ENCODE measurements at places on chromosomes 1 and 21.

- no peak for DNase-seq
Observed at GRCh38 chr1:183167676-183168075, 18.4 kb upstream of the LAMC2 start.

DNA sequence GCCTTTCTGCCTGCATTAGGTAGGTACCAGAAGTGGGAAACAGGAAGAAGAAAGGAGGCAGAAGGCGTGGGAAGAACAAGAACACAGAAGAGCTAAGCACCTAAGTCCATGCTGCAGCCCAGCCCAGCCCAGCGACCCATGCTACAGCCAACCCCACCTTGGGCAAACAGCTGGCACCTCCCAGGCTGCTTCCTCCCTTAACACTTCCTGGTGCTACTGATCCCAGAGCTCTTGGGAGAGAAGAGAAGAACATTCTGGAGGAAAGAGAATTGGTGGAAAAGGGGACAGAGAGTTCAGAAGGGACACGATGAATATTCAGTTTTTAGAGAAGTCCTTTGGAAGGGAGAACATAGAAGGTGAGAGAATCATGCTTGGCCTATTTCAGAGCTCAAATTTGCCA lies 28.5 kb downstream of the PLEKHA6 start:
- no peak for DNase-seq

DNA sequence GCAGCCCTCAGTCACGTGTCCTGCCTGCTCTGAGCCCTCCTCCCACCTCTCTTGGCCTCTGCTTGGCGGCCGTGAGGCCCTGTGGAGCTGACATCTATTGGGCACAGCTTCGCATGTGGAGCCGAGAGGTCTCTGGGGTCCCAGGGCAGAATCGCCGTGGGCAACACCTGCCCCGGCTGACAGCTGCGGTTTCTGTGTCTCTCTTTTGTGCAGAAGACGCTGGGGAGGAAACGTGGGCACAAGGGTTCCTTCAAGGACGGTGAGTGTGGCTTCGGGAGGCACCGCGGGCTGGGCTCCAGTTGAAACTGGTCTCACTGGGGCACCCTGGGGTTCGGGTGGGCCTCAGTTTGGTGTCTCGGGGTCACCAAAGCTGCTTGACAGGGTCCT lies 11.5 kb downstream of the ARHGEF16 start:
- DNase-seq = no peak

GRCh38 chr1:234722904-234723720 lies 113.1 kb upstream of the IRF2BP2 start:
- DNase-seq = peak; percentile 28

DNA sequence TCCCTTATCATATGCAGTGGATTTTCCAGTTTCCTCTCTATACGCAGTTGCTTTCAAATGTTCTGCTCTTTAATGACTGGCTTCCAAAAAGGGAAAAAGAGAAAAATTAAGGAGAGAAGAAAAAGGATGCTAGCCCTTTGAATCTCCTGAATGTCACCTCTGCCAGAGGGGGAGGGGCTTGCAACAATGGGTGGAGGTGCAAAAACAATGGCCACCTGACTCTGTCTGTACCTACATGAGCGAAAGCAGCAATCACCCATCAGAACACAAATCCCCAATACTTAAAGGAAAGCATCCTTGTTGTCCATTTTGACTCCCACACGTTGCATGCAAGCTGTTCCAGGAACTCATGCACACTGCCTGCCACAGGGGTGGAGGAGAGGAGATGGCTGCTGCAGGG lies 61.2 kb downstream of the CCDC30 start:
- no peak for DNase-seq

DNA sequence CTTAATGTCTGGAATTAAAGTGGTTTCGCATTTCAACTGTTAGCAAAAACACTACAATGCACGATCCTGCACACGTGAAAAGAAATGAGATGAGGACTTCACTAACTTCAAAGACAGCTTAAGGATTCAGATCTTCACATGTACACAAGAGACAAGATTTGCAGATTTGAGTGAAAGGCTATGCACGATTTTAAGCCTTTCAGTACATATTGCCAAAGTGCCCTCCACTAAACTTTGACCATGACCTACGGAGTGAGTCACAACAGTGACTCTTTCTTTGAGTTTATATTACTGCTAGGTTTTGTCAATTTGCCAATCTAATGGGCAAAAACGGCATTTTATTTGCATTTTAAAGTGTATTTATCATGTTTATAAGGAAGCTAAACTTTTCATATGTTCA lies 41.2 kb upstream of the CR1L start:
- no peak for DNase-seq

- no peak for DNase-seq
Observed at GRCh38 chr1:32705516-32705915, 2.9 kb upstream of the SYNC start.

GRCh38 chr1:6545276-6546112 lies 8.8 kb downstream of the NOL9 start:
- no peak for DNase-seq

- DNase-seq = no peak
Observed at GRCh38 chr1:174971902-174972301, 27.8 kb upstream of the CACYBP start.

GRCh38 chr21:34590520-34590919 lies 24.4 kb downstream of the RCAN1 start:
- no peak for DNase-seq

DNA sequence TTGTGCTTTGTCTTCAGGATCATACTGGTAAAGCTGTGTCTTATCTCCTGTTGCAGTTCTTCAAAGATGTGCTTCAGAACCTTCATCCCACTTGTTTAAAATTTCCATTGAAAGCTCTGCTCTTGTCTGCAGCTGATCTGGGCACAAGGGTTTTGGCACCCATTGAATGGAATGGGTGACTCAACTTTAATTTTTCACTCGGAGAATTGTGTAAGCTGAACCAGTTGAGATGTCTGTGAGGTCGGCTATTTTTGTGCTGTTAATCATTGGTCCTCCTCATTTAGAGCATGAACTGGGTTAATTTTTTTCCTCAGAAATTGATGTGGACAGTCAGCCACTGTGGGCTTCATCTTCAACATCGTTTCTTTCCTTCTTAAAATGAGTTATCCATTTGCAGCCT lies 252.1 kb downstream of the TM2D1 start:
- DNase-seq = no peak

DNA sequence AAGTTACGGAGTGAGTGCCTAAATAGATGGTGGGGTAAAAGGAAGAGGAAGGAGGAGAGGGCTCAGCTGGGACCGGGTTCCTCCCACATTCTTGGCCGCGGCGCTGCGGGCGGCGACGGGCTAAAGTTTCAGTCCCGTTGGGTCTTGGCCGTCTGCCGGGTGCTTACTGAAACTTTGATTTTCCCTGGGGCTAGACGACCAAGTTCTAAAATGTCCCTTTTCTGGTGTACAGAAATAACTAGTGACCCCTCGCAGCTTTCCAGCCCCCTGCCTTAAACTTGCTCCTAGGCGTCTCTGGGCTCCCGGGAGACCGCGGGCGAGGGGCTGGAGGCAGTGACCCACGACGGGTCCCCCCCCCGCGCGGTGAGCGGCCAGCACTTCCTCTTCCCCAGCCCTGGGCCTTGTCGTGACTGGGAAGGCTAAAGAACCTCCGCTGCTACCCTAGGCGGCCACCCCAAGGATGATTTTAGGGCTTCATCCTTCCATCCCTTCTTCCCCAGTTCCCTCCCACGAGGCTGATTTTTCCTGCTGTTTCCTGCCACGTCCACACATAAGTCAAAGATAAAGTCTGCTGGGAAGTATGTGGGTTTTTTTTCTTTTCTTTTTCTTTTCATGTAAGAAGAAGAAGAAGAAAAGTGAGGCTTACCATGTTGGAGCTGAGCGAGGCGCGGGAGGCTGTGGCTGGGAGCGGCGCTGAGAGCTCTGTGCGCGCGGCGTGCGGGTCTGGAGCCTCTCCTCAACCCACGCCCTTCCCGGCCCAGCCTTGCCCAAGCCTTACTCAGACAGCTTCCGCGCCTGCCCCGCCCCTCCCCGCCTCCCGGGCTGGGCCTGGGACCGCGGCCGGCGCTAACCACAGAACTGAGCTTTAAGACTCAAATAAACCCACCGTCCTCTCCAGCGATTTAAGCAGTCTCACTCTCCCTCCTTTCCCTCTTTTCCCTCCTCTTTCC lies at the start of gene S100A11:
TSS of gene S100A11 (minus strand) at position 738 of the 950 bp plus-strand sequence. CDS start at position 649, 89 bp downstream.
- DNase-seq = peak; percentile 55

- DNase-seq = no peak
Observed at GRCh38 chr1:190615818-190616217, 138.2 kb upstream of the BRINP3 start.

DNA sequence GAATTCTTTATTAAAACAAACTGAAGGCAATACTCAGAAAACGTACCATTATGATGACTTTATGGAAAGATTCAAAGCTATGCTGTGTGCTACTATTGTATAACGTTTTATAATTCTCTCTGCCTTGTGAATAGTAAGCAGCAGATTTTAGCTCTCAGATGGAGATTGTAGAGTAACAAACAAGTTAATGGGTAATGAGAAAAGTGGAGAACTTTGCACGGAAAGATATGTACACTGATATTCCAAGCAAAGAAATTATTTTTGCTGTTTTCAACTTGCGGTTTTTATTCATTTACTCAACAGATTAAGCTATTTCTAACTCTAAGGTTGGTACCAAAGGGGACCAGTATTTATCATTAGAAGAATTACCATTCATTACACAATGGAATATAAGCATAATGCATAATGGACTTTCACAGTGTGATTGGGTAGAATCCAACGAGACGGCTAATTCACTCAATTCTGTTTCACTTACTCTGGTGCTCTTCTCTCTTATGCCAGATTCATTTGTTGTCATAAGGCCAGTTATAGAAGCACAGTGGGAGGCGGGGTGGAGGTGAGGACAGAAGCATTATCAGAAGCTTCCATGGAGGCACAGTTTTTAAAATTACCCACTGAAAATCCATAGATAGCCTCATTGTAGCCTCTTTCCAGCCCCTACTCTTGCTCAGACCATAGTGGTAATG lies 38.6 kb downstream of the ATP1B1 start:
- DNase-seq = no peak

DNA sequence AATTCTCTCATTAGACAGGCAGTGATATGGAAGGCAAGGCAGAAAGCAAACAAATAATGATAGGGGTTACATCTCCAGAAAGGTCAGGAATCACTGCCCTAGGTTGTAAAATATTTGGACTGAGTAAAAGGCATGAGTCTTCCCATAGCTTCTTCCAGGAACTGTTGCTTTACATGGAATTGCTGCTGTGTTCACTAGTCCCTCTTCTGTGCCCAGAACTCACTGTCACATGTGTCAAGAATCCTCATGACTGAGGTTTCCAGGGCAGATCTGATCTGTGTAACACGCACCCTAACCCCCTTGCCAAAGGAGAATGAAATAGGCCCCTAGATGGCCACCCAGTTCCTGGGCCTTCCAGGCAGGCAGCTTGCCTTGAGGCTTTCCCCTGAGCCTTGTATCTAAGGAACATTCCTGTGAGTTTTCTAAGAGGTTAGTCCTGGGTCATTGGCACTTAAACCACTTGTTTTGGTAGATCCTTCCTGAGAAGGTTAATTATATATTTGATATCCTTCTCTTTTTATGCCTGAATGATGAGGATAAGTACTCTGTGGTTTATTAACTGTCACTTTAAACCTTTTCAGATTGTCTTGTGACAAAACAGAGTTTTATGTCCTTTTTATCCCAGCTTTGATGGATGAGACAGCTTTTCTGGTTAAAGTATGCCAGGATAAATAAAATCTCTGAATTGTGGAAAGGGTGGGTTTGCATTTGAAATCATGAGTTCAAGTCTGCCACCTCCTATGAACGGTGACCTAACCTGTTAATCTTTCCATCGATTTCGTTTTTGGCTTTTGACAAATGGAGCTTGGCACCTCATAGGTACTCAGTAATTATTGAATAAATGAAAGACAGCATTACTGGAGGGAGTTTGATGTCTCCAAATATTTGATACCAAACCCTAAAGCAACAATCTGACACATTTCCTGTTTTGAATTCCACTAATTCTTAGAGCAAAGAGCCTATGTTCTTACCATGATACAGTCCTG lies 163.3 kb downstream of the DHRS3 start:
- no peak for DNase-seq

DNA sequence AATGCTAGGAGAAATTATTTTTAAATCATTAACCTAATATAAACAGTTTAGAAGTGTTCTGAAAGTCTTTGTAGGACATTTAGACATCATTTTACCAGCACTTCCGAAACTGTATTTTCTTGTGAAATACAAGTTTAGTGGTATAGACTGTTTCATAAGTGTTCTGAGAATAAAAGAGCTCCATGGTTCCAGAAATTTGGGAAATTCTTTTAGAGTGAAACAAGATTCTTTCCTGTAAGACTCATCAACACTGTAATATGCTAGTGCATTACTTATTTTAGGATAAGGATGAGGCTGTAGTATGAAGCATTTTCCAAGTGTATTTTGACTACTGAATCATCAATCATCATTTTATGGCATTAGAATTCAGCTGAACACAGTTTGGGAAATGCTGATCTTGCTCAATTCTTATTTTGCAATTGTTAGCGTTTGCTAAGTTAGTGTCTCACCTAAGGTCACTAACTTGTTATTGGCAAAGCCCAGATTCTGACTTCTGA lies 73.4 kb downstream of the CEP350 start:
- DNase-seq = no peak

- no peak for DNase-seq
Observed at GRCh38 chr21:41865002-41865777, 14.0 kb downstream of the PRDM15 start.

DNA sequence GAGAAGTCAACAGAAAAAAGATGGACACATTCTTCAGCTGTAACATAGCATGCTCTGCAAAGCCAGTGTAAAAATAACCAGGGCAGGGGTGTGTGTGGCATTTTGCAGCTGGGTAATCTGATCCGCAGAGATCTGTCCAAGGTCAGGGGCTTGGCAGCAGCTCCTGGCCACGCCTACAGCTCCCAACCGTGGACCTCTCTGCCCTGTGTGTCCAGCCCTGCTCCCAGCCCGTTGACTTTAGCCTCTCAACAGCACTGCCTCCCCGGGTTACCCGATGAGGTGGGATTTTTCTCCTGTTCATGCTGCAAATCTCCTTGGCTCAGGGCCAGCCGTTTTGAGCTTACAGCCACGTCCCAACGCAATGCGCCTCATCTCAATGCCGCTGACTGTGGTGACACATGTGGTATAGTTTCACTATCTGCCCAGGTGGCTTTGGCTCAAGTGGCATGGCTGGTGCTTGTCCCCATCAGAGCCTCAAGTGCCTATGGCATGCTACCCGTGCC lies 68.1 kb downstream of the VWA5B1 start:
- DNase-seq = no peak

GRCh38 chr1:158095737-158096335 lies 84.9 kb upstream of the CD1D start:
- no peak for DNase-seq
